ENCODE measurements at places on chromosomes 13 and 19.

- no peak for DNase-seq
Observed at GRCh38 chr13:22110368-22110767, 439.5 kb downstream of the FGF9 start.

GRCh38 chr13:21076253-21076652 lies 14.9 kb upstream of the LATS2 start:
- DNase-seq: no peak

- DNase-seq: no peak
Observed at GRCh38 chr13:40192452-40192851, 474.0 kb downstream of the FOXO1 start.

- no peak for DNase-seq
Observed at GRCh38 chr19:45643024-45643926, 4.1 kb upstream of the EML2 start.

DNA sequence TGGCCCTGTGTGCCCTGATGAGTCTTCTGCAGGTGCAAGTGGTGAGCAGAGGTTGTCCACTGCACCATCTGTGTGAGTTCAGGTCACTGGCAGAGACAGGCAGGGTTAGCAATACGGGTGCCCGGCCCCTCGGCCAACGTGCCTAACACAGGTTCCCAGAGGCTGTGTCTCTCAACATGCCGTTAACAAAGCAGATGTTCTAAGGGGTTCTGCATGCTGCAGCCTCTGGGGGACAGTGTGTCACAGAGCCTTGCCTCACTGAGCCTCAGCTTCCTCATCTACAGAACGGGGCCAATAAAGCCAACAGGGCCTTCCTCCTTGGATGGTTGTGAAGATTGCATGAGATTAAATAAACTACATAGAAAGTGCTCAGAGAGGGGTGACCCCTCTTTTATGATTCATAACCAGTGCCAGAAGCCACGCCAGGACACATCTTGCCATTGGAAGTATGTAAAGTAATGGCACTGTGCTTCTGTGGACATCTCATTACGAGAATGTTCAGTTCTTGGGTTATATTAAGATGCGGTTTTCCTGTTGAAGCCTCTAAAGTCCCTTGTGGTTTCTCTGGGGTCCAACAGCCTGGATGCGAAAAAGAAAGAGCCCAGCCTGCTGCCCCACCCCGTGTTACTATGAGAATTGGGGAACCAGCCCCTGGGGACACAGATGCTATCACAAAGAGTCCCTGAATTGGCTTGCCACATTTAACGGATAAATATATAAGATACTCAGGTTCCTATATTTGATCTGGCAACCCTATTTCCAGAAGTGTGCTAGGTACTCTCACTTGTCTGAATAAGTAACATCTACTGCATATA lies 11.2 kb upstream of the ARHGEF18 start:
- DNase-seq: peak; percentile 99

DNA sequence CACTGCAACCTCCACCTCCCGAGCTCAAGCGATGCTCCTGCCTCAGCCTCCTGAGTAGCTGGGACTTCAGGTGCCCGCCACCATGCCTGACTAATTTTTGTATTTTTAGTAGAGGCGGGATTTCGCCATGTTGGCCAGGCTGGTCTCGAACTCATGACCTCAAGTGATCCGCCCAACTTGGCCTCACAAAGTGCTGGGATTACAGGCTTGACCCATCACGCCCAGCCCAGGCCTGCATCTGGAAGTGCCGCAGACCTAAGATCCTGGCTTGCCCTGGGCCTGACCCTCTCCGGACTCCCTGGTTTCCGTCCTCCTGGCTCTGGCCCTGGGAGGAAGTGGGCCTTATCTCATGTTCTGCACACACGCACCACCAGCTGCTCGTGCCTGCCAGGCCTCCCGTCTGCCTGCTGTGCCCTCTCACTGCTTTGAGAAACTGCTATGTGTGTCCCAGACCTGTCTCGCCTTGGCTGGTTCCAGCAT lies 4.7 kb upstream of the PTGIR start:
- no peak for DNase-seq

- DNase-seq: no peak
Observed at GRCh38 chr13:43289470-43290255, 266.3 kb downstream of the DNAJC15 start.

DNA sequence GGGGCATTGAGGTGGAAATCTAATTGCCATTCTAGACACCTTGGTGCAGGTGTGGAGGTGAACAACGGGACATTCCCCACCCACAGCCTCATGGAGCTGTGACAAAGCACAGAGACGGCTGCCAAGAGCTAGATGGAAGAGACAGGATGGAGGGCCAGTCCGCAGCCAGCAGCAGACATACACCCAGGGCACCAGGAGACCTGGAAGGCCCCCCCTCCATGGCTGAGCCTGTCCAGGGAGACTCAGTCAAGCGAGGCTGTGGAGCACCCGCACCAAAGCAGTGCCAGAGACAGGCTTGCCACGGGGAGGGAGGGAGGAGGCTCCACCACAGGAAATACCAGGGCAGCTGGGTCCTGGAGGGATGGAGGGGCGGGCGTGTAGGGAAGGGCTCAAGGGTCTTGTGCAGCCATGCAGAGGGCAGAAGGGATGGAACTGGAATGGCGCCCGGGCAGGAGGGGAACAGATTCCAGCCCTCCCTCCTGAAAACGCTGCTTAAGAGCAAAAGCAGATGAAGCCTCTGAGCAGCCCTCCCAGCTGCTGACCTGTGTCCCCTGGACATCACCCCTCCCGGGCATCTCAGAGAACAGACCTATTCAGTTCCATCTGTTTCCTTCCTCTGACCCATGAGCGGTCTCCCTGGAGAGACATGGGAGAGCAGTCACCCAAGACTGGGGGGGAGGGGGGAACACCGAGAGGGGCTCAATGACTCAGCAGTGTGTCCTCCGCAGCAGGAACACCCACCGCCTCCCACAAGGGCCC lies 14.4 kb downstream of the EPS15L1 start:
- DNase-seq: no peak

DNA sequence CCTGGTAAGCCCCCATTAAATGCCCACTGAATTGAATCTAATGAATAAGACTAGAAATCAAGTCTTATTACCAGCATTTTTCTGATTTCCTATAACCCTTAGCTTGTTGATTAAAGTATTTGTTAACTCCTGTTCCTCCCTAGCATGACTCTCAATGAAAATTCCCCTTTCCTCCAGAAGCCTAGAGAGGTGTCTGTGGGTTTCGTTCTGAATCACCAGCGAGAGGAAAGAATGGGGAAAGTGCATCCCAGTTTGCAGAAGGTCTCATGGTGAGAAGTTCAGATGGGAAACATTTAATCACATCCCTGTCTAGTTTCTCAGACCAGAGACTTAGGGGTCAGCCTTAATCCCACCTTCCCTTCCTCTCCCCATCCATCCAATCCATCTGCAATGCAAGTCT lies 26.9 kb downstream of the POU2F2 start:
- DNase-seq: no peak

DNA sequence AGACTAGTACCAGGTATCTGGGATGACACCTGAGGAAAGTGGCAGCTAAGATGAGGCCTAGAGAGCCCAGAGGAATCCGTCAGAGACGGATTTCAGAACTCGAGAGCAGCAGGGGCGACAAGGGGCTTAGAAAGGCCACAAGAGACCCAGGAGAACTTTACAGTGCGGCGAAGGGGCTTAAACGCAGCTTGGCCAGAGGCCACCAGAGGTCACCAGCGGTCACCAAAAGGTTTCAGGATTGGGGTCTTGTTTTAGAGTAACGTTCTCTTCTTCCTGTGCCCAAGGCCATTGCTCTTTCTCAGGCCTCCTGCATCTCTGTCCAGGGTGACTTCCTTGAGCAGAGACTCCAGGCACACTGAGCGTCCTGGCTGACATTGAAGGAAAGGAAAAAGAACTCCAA lies 2.2 kb downstream of the ZSCAN22 start:
- DNase-seq: no peak

All from SIG-M5 (cell line).